Stimulated activated CD4-positive, alpha-beta T cell treated with anti-CD3 and anti-CD28 coated beads, Interleukin-4, amount 100 ng/mL, for 48 hours (primary cell): ENCODE measurements at places on chromosomes 2 and 18.

DNA sequence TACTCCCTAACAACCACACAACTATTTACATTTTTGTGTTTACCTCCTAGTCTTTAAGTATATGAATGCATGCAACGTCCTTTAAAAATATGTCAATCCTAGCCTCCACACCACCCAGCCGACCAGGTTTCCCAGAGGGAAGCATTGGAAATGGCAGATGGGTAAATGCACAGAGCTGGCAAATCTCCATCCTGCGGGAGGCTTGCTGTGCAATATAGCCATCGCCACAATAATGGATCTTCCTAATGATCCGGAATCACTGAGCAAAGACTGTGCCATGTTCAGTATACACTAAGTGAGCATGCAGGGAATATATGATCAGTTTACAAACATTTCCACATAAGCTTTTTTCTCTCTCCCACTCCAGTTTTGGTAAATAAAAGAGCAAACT lies 131.8 kb downstream of the NEDD4L start:
- DNase-seq: no peak

DNA sequence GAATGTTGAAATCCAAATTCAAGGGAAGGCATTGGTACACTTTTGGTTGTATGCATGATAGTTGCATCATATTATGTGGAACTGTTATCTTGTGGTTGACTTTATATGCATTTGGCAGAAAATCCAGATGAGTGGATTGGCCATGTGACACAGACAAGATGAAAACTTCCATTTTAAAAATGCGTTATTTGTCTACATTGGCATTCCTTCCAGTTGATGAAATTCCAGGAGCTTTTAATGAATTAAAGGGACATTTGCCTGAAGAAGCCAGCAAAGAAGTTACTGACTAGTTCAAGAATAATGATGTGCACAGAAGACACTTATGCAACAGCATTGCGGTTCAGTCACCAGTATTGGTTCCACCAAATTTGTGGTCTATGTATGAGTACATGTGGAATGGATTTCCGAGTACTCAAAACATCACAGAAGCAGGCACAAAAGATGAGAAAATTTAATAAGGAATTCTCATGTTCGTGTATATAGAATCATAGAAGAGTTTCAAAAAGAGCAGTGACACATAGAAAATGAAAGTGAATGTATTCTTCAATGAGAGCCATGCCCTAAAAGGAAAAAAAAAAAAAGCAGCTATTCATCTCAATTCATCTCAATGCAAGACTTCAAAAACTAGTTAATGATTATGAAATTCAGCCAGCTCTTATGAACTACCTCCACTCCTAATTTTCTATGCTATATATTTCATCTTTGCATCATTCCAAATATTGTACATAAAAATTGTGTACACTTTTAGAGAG lies 232.1 kb downstream of the RBM43 start:
- no peak for DNase-seq

GRCh38 chr18:77147418-77147852 lies 14.9 kb upstream of the MBP start:
- DNase-seq: no peak

DNA sequence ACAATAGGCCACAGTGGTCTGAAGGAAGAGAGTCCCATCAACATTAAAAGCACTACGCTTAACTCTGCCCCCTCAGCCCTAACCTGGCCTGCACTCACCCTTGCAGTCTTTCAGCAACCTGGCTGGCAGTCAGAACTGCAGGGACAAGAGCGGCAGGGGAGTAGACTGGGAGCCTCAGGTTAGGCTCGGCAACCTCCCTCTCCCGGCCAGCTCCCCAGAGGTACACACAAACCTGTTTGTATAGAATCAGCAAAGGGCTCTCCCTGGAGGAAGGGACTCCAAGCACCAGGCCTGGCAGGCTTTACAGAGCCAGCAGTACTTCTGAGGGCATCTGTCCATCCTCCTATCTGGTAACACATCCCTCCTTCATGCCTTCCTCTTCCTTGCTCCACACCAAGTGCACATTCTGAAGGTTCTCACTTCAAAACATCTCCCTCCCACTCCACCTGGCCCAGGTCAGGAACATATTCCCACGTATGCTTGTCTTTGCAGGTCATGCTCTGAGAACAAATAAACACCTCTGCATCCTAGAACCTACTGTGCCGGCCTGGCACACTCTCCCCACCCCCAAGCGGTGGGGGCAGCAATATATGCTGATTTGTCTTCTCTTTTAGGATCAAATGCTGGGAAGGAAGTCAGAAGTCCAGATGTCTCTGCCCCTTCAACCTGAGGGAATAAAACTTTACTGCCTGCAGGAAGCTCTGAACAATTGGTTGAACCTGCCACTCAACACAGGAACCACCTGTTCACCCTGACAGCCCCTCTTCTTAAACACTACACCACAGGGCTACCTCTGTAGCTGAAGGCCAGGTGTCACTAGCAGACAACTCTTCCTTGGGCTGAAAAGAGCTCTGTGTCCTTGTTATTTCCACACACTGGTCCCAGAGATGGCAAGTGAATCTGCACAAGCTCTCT lies 12.6 kb upstream of the SFXN5 start:
- no peak for DNase-seq

DNA sequence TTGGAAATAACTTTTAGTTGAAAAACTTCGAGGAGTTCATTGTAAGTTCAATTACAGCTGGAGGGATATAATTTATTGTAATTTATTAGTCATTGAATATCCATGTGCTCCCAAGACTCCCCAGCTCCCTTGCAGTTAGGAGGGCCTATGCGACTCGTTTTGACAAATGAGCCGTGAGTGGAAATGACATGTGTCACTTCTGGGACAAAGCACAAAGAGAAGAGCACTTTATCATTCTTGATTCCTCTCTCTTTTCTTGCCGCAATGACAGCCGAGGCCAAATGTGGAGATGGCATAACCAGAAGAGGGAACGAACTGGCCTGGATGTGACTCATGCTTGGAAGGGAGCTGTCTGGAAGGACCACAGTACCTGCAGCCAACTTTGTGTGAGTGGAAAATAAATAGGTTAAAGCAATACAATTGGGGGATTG lies 44.2 kb upstream of the ITSN2 start:
- DNase-seq: no peak

GRCh38 chr2:108145557-108146326 lies 94.0 kb upstream of the SULT1C3 start:
- DNase-seq: no peak

DNA sequence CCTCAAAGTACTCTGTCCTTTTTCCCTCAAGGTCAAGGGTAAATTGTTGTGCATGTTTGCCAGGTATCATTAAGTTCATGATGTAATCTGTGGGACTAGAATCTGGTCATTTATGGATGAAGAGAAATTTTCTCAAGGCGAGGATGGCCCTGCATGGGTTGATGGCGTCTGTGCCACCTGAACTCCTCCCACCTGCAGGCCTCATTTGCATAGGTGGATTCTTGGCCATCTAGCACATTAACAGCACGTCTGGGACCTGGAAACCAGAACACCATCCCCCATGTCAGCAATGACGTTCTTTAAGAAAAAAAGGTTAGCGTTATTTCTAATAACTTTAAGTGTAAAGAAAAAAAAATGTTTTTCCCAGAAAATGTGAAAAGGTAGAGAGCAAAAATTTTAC lies 145.8 kb downstream of the ESCO1 start:
- no peak for DNase-seq

- DNase-seq: no peak
Observed at GRCh38 chr2:128778843-128779242, 460.2 kb upstream of the HS6ST1 start.

DNA sequence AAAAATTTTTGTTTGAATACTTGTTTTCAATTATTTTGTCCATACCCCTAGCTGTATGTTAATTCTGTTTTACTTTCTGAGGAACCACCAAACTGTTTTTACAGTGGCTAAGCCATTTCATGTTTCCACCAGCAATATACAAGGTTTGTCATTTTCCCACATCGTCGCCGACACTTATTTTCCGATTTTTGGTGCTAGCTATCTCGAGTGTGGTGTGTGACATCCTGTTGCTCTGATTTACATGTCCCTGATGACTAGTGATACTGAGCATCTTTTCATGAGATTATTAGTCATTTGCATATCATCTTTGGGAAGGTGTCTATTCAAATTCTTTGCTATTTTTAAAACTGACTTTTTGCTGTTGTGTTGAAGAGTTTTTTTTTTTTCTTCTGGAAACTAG lies 7.2 kb upstream of the GPC1 start:
- no peak for DNase-seq

DNA sequence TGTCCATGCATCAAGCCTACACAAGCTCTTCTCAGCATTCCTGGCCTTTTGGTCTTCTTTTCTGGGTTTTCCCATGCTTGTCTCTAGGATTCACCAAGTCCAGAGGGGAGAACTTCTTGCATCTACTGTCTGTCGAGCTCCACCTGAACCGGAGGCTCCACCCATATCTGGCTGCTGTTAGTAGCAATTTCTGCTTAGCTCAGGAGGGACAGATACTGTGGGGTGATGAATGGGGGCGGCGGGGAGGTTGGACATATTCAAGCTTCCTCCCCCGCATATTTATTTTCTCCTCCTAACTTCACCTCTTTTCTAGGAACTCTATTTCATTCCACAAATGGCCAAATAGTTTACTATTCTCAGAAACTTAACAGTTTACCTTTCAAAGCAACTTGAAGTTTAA lies 163.5 kb downstream of the PTH2R start:
- DNase-seq: no peak

GRCh38 chr18:57621246-57621604 lies 411 bp downstream of the NARS1 start:
- DNase-seq: peak; percentile 12

DNA sequence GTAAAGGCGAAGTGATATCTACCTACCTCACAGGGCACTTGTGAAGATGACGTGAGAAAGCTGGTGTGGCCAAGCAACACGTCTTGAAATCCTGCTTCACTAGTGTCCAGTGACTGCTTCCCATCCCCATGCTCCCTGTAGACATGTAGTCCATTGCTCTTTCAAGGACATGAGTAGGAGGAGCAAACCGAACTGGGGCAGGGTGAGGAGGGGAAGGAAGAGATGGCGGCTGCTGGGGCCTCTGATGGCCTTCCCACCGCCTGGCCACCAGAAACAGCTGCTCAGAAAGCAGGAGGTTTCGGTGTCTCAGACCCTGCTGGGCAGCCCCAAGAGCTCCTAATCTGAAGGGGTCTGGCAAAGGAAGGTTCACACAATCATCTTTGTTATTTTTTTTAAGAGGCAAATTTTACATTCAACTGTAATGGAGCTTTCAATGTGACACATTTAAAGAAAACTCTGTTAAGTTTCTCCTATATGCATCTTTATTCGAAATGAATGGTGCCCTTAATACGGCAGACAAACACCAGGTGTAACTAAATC lies 14.7 kb downstream of the CPLX4 start:
- no peak for DNase-seq

DNA sequence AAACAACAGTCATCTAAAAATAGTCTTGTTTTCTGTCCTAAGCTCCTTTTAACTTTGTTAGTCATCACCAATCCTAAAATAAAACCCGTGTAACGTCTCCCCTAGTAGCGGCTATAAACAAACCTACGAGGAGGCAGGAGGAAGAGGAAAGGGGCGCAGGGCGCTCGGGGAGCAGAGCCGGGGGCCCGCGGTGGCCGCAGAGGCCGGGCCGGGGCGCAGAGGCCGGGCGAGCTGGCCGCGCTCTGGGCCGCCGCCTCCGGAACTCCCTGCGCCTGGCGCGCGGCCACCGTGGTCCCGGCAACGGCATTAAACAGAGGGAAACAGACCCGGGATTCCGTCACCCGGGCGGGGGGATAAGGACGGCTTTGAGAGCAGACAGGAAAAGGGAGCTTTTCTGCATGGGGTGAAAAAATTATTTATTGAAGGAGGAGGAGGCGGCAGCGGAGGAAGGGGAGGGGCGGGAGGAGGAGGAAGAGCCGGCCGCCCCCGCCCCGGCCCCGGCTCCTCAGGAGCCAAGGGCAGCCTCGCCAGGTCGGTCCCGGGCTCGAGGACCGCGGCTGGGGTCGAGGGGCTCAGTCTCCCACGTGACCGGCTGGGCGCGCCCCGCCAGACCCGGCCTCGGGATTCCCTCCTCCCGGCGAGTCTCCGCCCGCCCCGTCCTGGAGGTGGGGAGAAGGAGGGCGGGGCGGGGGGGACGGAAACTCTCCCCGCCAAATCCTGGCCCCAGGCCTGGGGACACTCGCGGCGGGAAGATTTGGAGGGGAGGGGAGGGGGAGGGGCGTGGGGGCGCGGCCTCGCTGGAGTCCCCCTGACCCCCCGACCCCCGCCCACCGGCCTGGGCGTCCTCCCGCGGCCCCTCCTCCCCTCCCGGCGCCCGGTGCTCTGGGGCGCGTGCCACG lies 1.8 kb upstream of the NFATC1 start:
- DNase-seq: no peak

DNA sequence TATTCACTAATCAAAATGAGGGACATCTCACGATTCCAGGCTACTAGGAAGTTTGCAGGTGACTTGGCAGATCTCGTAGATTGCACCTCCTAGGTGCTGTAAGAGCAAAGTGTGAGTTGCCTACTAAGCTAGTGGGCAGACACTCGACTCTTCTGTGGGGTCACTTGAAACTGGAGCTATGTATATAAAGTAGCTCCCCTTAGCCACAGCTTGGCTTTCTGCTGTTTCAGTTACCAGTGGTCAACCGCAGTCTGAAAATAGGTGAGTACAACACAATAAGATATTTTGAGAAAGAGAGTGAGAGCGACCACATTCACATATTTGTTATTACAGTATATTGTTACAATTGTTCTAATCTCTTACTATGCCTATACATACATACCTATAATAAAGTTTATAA lies 23.3 kb downstream of the CTAGE1 start:
- no peak for DNase-seq

DNA sequence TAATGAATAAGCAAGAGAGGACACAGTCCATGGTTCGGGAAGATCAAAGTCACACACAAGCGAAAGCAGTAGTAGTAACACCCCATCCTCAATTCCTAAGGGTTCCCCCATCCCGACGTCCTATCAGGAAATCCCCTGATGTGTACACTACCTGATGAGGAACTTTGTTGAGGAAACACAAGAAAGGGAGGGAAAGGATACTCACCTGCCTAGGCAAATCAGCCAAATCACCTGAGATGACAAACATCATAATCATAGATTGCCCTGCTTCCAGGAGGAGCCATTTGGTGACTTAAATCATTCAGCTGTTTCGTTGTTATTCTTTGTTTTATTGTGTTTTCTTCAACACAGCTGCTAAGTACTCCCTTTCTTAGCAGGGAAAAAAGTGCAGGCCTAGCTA lies 55.5 kb upstream of the SPOPL start:
- DNase-seq: no peak

DNA sequence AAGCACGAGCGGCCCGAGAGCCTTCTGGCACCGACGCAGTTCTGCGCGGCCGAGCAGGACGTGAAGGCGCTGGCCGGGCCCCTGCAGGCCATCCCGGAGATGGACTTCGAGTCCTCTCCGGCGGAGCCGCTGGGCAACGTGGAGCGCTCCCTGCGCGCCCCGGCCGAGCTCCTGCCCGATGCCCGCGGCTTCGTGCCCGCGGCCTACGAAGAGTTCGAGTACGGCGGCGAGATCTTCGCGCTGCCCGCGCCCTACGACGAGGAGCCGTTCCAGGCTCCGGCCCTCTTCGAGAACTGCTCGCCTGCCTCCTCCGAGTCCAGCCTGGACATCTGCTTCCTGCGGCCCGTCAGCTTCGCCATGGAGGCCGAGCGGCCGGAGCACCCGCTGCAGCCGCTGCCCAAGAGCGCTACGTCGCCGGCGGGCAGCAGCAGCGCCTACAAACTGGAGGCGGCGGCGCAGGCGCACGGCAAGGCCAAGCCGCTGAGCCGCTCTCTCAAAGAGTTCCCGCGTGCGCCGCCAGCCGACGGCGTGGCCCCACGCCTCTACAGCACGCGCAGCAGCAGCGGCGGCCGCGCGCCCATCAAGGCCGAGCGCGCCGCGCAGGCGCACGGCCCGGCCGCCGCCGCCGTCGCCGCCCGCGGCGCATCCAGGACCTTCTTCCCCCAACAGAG lies 70.4 kb downstream of the ARHGEF33 start:
- DNase-seq: peak; percentile 58
